ENCODE measurements at places on chromosomes 2 and 18.

DNA sequence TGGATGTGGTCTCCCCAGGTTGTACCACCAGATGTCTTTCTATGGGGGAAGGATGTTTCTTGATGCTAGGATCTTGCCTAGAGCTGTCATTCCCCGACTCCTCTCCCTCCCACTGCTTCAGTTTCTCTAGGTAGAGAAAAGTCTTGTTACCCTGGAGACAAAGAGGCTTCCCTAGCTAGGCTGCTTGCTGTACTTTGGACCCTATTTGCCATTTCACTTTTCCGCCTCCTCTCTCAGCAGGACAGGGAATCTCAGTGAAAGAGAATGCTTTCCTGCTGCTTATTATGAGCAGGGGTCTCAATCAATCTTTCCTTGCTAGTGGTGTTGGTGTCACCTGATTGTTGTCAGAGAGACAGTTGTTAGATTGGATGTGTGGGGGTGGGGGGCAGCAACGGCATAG, 818.8 kb upstream of the GYPC start:
- DNase-seq: no peak

- DNase-seq: peak; percentile 83
Measured at GRCh38 chr2:102418421-102418961, 4.5 kb upstream of the IL18RAP start.

DNA sequence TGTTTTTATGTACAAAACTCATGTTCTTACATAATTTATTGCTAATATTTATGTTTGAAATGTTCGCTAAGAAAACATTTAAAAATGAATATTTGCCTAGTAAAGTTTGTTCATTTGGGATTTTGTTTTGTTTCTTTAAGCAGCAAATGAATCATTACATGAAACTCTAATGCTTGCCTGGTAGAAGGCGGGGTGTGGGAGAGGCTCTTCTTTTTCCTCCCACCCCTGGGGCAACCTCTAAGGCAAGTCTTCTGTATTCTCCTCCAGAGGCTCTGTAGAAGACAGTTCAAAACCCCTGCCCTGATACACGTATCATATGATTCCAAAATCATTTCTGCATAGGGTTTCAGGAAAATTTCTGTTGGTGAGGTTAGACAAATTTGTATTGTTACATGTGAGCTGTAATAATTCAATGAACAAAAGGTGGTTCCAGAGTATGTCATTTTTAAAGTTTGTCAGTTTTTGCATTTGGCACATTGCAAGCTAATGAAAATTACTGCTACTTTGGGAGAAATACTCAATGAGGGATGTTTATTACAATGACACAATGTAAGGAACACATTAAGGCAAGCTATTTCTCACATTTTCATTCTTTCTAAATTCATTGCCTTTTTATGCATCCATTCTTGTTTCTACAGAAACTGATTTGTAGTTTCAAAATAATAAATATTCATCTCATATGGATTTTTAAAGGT, 302.3 kb upstream of the UBE2E3 start:
- DNase-seq: no peak

GRCh38 chr2:148306027-148306426, 285.1 kb downstream of the MBD5 start:
- no peak for DNase-seq

GRCh38 chr2:147425437-147426029, 419.3 kb upstream of the ACVR2A start:
- DNase-seq: no peak

DNA sequence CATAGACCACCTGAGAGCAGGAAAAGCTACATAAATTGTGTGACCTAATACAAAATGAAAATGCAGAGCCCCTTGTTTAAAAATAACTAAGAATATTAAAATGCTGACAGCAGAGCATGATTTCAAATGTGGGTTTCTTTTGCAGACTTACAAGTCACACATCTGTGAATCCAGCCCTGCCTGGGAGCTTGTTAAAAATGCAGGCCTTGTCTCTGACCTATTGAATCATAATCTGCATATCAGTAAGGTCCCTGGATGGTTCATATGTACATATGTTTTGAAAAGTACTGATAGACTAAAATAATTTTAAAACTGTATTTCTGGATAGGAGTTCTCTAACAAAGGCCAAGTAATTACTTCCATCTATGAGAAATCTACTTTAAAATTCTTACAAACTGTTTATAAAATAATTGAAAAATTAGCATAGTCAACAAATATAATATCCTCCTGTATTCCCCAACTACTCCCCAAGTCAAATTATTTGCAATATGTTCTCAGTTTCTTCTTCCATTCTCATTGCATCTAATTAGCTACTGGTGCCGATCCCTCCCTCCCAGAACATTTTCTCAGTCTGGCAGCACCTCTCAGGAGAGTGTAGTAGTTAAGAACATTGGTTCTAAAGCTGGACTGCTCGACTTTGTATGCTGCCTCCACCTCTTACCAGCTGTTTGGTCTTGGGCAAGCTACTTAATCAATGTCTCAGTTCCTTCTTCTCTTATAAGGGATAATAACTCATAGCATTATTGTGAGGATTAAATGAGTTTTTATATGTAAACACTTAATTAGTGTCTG, 1040.4 kb upstream of the CDH2 start:
- DNase-seq: no peak

DNA sequence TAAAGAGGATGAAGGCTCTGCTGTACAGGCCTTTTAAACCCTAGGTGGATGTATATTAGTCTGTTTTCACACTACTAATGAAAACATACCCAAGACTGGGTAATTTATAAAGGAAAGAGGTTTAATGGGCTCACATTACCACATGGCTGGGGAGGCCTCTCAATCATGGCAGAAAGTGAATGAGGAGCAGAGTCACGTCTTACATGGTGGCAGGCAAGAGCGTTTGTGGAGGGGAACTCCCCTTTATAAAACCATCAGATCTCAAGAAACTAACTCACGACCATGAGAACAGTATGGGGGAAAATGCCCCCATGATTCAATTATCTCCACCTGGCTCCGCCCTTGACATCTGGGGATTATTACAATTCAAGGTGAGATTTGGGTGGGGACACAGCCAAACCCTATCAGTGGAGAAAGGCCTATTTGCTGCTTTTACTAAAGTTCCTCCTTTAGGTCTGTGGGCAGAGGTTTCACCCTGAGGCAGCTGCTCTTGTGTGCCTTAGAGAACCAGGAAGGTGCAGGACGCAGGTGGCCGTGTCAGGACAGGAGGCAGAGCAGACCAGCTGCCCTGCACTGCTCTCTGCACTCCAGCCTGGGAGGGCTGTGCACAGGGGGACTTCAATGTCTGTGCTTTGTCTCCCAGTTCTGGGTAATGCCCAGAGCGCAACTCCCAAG, 178.8 kb upstream of the HDAC4 start:
- no peak for DNase-seq

DNA sequence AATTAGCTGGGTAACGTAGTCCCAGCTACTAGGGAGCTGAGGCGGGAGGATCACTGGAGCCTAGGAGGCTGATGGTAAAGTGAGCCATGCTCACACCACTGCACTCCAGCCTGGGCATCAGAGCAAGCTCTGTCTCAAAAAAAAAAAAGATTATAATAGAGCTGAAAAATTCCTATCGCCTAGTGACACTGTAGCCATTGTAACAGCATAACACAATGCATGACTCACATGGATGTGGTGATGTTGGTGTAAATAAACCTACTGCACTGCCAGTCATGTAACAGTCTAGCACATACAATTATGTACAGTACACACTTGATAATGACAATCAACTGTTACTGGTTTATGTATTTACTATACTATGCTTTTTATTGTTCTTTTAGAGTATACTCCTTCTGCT, 39.6 kb downstream of the MGAT4A start:
- DNase-seq: no peak

- no peak for DNase-seq
Measured at GRCh38 chr2:156331572-156332283, 793 bp downstream of the NR4A2 start.

DNA sequence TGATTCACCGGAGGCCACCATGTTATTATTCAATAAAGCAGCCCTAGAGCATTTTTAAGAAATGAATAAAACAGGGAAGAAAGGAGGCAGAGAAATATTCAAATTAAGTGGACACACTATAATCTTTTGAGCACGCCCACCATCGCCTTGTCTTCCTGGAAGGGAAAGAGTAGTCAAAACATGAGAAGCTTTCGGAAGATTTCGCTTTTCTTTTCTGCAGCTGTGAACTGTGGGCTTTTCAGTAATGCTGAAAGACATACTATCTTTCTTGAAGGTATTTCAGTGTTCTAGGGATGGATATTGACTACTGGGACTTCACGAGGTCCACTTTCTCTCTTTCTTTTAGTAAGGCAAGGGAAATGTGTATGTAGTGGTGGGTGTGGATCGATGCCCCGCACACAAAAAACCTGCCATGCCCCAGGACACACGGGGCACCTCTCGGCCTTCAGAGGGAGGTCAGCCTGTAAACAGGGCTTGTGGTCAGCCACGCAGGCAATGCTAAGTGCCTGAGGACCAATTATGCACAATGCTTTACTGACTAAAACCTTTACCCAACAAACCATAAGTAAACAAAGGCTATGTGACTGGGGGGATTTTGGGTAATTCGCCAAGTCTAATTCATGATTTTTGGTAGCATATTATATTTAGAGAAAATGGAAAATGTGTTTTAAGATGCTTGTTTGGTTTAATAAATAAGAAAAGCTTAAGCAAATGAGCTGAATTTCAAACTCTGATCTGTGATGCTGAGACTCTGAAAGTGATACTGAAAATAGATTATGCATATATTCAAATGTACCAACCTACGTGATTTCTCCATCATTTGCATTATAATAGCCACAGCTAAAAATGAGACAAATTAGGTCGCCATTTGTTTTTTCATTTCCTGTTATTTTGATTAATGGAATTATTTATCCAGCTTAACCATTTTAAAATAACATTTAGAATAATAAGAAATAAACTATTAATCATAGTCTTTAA, 130.5 kb downstream of the ZNF516 start:
- DNase-seq: no peak

GRCh38 chr2:127255146-127255545, 35.0 kb upstream of the CYP27C1 start:
- DNase-seq: no peak

DNA sequence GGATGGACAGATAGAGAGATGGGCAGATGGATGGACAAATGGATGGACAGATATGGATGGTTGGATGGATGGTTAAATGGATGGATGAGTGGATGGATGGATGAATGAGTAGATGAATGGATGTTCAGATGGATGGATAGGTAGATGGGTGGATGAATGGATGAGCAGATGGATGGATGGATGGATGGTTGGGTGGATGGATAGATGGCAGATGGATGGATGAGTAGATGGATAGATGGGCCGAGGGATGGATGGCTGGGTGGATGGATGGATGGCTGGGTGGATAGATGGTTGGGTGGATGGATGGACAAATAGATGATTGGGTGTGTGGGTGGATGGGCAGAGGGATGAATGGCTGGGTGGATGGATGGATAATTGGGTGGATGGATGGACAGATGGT, 98.9 kb upstream of the OTOS start:
- DNase-seq: no peak

GRCh38 chr2:205484764-205485163, 197.5 kb upstream of the NRP2 start:
- DNase-seq: no peak

- DNase-seq: no peak
Measured at GRCh38 chr2:133452583-133452982, 115.7 kb downstream of the NCKAP5 start.

Data from KG1 (cell line).